ENCODE measurements at places on chromosomes 5 and 9. TPM values are rescaled to one million over a fixed set of nuclear protein-coding genes. Genes with fewer than 3 reads are reported as not detected.

The SDHA gene
- total RNA-seq, result 116 TPM

The SLC26A2 gene
- 6.2 TPM for total RNA-seq

The CNTLN gene
- total RNA-seq, result 5.3 TPM

The CYSTM1 gene
- total RNA-seq, result 17.2 TPM

The ARID3C gene
- 0.08 TPM for total RNA-seq

The CD274 gene
- total RNA-seq, result 3.1 TPM

The BSPRY gene
- not detected for total RNA-seq

The TEX48 gene
- total RNA-seq, result not detected

The PCDHA9 gene
- under 0.01 TPM for total RNA-seq

The HCN1 gene
- 0.30 TPM for total RNA-seq

Data from smooth muscle cell of the coronary artery (primary cell).